ENCODE measurements at places on chromosomes 6 and 20.

DNA sequence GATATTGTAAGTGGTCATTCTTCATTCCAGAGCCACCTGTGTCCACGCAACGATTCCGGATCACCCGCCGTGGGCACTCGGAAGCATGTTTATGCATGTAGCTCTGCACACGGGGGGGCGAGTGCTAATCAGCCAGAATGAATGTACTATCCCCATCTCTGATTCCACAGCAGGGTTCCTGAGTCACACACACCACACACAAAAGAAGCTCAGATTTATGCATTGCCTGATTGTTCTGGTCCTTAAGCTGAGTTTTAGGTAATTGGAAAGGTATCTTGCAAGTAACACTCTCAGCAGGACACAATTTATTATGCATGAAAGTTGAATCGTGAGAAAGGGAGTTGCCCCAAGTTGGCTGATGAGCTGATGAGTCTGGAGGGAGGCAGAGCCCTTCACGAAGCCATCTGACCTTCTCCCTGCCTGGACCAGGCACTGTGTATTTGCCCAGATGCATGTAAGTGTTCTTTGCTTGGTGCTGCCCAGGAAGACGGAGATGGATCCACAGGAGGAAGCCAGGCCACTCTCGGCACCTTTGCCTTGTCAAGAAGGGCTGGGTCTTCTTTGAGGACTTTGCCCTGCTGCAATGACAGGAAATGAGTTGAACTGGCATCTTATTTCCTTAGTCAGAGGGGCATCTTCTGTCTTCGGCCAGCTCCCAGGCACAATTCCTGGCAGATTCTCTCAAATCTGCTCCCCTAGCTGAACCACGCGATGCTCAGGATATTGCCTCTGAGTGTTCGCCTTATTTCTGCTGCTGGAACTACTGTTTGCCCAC is 141.1 kb downstream of the SYNDIG1 start:
- DNase-seq, result no peak

GRCh38 chr20:14583413-14583812 is 246.0 kb upstream of the FLRT3 start:
- no peak for DNase-seq

DNA sequence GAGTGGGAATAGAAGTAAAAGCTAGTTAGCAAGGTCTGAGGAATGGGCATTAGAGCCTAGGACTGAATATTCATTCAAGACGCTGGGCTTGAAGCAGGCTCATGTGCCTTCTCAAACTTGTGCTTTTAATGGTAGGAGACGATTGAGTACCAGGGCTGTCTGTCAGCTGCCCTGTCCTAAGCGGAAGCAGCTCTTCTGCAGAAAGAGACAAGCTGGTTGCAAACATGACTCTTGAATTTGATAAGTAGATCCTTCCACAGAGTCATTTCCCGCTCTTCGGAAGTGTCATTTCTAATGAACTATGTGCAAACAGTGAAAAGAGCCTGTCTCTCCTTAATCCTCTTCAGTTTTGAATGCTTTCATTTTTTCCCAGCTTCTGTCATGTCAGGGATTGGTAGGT is 176.4 kb downstream of the TFAP2B start:
- no peak for DNase-seq

GRCh38 chr20:58447511-58448391 is 58.7 kb downstream of the VAPB start:
- DNase-seq, result peak; percentile 50

GRCh38 chr20:39913274-39913673 is 775.8 kb downstream of the MAFB start:
- no peak for DNase-seq

DNA sequence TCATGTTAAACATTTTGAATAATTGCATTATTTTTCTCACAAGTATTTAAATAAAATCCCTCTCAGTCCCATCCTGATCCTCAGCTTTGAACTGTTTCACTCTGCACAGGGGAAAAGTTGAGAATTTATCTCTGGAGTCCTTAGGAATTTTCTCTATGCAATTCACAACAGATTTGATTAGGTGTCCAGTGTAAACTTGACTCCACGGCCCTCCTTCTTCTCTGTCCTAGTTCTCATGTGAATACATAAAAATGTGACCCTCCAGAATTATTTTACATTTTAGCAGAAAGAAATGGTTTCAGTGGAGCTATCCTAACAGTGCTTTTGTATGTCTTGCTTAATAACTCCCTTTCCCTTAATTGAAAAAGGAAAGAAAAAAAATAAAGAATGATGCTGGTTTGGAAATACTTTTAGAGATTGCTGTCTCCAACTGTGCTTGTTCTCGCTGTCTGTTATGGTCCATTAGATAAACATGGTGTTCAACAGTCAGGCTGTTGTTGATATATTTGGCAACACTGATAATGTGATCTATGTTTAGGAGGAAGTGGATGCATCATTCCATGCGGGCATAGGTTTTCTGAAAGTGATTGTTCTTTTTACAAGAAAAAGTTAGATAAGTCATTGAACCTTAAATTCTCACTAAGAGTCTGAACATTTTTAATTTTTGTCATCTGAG is 599.4 kb upstream of the CITED2 start:
- no peak for DNase-seq

GRCh38 chr20:10449270-10449669 is 14.2 kb downstream of the SLX4IP start:
- DNase-seq, result no peak

DNA sequence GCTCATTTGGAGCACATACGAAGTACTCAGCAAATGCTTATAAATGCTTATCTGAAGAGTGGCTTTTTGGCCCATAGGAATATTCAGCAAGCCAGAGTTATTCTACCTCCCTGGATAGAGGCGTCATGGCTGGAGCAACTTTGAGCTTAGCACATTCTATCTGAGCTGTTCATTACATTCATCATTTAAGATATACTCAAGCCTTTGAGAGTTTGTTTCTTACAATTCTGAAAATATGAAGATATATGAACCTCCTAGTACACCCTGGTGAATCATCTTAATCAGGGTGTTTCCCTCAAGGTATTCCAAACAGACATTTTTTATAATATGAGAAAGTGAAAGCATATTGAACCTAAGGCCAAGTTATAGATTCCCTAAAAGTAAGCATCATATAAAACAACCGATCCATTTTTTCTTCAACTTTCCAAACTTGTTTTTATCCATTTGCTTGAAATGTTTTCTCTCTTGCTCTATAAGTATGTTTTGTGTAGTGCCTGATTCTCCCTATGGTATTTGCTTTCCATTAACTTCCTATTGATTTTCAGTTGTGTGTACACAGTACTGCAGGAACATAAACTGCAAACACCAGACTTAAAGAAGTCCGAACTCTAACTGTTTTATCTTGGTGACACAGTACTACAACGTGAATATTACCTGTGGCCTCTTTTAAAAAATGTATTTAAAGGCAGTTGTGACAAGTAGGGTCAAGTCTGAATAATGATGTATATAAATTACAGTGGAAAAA is 139.7 kb upstream of the PTPRK start:
- DNase-seq, result no peak

DNA sequence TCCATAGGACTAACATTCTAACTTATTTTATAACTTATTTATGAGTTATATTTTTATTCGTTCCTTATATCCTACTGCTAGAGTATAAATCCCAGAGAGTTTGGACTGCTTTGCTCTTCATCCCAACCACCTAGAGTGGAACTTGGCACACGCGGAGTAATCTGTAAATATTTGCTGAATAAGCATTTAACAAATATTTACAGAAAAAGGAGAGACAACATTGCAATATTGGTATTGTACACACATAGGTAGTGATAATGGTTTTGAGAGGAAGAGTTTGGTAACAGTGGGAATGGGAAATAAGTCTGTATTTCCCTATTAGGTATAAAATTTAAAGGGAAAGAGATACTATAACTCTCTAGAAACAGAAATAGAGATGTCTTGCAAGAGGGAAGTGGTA is 634.8 kb upstream of the CITED2 start:
- DNase-seq, result no peak

- DNase-seq, result no peak
Measured at GRCh38 chr6:89208551-89208950, 8.6 kb downstream of the GABRR1 start.

Data from amniotic stem cell (primary cell).